AG09309 (cell line): ENCODE measurements at places on chromosomes 1 and 21.

DNA sequence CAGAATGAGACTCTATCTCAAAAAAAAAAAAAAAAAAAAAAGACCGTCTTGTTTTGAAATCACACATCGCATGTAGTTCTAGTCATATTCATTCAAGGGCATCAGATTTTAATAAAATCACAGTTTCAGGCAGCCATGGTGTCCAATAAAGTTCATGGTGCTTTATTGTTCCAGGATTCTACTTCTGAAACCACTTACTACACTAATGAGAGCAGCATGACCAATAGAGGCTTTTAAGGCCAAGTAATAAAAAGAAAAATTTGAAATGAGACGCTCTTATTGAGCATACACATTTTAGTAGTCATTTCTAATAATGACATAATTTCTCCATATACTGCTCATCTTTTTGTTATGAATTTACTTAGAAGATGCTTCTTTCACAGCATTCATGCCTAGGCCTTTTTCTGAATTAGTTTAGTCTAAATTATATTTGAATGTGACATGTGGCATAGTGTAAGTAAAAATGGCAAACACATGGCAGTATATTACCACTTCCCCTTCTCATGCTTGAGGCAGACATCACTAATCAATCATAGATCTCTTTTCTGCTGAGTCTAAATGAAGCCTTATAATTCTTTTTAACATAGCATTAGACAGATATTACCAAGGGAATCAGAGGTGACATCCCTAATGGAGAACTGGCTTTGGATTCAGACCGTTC is 18.5 kb downstream of the NTMT2 start:
- DNase-seq, result no peak

DNA sequence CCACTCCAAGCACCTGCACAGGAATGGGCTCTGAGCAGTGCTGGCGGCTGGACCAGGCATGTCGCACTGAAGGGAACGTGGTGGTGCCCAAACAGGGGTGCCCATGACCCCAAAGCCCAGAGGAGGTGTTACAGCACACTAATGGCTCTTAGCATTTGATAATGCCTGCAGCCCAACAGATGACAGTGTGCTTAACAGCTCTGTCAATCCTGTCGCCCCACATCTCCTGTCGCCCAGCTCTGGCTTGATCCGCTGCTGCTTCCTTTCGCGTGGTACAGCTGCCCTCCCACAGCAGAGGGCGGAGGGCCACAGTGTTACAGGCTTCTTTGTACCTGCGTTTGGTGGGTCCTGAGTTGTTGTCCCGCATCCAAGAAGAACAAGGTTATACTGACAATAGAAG is 32.2 kb upstream of the CR1L start:
- no peak for DNase-seq

DNA sequence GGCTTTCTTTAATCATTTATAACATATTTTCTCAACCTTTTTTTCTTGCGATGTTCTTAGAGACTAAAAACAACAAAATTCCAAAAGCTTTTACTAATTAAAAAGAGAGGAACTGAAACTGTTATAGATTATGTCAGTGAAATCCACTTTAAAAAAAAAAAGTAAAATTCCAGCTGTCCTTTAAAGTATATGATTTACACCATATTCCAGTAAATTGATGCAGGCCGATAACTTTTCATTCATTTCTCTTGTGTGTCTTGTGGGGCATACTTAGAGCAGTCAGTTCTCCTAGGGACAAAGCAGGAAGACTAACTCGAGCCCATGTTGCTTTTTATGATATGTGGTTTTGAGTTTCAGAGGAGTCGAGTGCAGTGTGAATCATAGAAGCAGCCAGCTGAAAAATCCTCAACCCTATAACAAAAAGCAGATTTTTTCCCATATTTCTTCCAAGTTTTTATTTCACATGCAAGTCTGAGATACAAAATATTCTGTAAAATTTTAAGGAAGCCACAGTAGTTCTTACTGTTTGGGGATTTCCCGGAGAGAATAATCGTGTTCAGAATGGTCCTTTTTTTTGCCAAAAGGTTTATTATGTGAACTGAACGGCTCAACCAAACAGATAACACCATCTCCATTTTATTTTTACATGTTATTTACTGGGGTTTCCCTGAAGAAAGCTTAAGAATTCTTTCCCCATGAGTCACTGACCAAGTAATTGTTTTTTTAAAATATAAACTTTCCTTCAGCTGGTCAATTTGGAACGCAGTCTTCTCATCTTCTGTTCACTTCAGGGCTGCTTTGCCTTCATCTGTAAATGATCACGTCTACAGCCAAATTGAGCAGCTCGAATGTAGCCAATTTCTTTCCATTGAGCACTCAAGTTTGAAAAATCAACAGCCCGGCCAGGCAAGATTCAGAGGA is 77.0 kb upstream of the C1orf105 start:
- peak; percentile 88 for DNase-seq

DNA sequence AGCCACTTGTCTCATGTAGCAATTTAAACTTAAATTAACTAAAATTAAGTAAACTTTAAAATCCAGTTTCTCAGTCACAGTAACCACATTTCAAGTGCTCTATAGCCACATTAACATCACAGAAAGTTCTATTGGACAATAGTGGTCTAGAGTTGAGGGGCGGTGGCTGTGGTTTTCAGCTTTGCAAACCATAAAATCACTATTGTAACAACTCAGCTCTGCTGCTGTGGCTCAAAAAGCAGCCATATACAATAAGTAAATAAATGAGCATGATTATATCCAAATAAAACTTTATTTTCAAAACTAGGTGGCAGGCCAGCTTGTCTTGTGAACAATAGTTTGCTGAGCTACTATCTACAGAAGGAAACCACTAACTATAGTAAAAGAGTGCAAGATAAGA is 43.4 kb upstream of the C1orf53 start:
- DNase-seq, result no peak

GRCh38 chr1:1048765-1049164 is 25.3 kb downstream of the RNF223 start:
- DNase-seq, result no peak

GRCh38 chr1:20233394-20233793 is 47.1 kb upstream of the PLA2G2C start:
- no peak for DNase-seq
